Hippocampal formation (tissue), 2 donors: ENCODE measurements at places on chromosomes 12 and 14.

DNA sequence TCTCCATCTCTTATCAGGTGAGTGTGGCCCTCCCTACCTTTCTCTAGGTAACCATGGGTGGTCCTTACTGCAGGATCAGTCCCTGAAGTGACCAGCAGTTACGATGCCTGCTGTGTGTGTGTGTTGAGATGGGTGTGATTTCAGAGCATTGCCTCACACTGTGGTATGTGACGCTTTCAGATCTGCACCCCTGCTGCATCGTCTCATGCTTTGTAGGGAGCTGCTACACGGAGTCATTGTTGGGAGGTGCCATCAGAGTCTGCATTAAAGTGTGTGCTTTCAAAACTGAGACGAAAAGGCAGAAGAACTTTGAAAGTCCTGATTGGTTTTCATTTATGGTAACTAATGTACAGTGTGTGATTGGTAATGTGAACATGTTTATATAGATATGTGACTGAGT lies 150.5 kb downstream of the PELI2 start:
- no peak for DNase-seq

- no peak for DNase-seq
These were observed 23.7 kb downstream of the PLXNC1 start for GRCh38 chr12:94172031-94172430.

DNA sequence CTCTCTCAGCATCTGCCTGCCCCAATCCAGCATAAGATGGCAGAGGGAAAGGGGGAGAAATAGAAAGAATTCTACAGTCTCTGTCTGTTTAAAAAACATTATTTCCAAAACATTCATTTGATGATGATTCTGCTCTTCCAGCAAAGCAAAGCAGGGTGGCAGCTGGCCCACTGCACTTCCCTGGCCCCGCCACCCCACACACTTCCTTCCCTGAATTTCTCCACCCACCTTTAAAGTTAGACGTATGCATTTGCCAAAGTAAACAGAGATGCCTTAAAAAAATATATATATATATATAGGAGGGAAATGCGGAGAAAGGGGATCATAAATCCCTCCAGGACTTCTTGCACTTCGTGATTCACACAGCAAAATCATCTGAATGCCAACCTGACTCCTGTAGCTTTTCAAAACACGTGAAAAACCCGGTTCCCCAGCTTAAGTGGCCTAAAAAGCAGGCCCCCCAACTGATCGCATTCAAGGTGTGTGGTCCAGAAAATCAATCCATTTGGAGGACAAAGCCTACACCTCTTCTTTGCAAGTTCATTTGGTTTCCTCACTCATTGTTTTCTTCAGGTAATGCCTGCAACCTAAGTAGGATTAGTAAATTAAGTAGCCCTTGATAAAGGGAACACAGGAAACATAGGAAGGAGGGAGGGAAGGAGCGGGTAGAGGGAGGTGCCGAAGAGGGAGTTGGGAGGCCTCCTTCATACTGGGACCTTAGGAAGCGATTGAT lies 68.8 kb downstream of the LLPH start:
- DNase-seq, result no peak

GRCh38 chr14:92973261-92973797 lies 50.4 kb downstream of the CHGA start:
- DNase-seq, result peak; percentile 78

DNA sequence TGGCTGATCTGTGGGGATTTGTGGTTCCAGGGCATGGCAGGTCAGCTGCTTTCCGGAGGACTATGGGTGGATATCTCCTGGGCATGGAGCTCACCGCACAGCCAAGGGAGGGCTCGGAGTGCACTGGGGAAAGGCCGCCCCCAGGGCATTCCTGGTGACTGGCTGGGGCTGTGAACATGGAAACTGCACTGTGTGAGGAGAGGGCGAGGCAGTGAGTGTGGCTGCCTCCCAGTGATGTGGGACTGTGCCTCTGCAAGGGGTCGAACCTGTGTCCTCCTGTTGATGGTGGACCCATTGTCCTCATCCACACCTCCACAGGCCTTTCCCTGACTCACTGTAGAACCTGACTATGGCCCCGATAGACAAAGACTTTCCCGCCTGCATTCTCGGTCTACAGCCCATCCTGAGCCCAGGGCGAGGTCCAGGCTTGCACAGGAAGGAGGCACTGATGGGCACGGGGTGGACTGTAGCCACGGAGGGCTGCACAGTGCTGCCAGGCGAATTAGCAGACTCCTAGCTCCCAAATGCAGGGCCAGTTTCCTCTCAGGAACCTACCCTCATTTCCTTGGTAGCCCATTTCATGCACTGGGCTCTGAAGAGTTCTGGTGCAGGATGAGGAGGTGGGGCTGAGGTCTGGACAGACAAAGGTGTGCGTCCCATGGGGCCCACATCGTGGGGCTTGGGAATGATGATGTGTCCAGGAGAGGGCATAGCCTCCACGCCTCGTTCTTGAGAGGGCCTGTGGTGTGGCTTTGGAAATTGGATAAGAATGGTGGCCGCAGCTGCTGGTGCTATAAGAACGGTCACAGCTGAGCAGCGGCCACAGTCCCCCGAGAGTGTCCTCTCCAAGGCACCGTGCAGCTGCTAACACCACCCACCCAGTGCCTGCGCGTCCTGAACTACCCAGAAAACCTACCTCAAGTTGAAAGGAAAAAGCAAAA lies 415.1 kb downstream of the TMEM121 start:
- DNase-seq, result no peak
